ENCODE measurements at places on chromosomes 5 and 9.

- DNase-seq = no peak
Observed at GRCh38 chr5:109655841-109656240, 33.9 kb upstream of the MAN2A1 start.

- DNase-seq = no peak
Observed at GRCh38 chr5:42881416-42882117, 69.9 kb upstream of the SELENOP start.

DNA sequence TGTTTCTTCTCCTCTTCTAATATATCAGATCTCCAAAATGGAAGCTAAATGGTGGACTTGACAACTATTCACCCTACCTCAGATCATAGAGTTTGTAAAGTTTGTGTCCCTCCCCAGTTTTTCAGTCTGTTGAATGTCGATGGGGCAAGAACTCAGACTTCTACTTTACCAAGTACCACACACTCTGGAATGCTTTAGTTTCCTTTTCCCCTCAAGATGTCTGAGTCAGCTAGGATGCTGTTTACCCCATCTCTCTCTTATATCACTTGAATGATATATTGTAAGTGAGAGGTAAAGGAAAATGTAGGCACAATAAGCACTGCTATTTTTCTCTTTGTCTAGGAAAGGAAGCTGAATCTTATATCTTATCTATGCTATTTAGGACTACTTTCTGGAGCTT is 25.9 kb upstream of the TAL2 start:
- DNase-seq = no peak

- no peak for DNase-seq
Observed at GRCh38 chr5:152676196-152676595, 271.1 kb upstream of the NMUR2 start.

DNA sequence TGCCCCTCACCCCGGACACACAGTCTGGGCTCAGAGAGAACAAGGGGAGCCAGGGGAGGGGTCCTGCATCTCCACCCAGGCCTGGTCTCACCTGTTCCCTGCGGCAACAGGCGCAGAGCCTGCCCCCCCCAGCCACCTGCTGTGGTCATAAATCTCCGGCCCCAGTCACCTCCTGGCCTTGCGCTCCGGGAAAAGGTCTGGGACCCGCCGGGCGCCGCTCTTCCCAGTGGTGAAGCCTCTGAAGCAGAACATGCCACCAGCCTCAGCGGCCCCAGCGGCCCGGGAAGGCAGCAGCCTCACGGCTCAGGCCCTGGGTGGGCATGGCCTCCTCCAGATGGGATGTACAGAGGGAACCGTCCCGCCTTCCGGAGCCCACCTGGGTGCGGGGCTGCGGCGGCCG is 20.6 kb downstream of the NOTCH1 start:
- no peak for DNase-seq

DNA sequence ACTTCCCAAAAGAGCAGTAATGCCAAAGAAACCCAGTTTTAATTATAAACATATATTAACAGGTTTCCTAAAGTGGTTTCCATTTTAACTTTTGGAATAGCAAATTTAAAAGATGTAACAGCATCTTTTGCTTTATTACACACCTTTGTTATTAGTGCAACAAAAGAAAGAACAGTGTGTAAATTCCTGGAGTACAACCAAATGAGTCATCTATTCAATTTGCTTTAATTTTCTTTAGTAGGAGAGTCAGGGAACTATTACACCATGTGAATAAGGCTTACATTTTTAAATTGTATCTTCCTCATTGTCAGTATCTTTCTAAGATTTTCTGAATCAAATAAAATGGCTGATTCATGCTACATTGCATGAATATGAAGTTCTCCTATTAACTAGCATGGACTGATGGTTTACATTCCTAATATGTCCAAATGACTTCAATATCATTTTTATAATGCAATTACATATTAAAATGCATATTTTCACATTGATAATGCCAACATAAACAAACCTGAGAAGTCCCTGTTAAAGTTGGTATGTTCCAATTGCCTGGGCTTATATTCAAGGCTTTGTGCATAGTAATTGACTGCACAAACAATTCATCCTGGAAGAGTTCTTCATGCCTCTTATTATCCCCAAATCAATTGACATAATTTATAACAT is 22.5 kb downstream of the EDIL3 start:
- no peak for DNase-seq

- DNase-seq = no peak
Observed at GRCh38 chr5:141883184-141883891, 5.1 kb upstream of the PCDH1 start.

GRCh38 chr5:36530215-36530614 is 76.2 kb upstream of the SLC1A3 start:
- no peak for DNase-seq

DNA sequence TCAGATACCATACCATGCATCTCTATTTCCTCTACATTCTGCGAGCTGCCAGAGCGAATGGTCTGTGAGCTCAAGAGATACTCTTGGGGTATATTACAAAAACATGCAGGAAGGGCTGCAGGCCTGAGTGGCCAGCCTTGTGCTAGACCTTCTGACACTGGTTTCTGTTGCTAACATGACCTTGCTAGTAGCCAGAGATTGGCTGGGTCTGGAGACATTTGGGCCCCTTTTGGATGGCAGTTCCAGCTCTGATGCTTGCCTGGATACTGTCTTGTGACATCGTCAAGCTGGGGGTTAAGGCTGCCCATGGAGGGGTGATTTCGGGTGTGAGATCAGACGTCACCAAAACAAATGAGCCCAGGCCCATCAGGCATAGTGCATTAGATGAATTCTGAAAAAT is 56.1 kb upstream of the FSTL4 start:
- peak; percentile 13 for DNase-seq

- no peak for DNase-seq
Observed at GRCh38 chr5:101362067-101362466, 459.0 kb upstream of the ST8SIA4 start.

DNA sequence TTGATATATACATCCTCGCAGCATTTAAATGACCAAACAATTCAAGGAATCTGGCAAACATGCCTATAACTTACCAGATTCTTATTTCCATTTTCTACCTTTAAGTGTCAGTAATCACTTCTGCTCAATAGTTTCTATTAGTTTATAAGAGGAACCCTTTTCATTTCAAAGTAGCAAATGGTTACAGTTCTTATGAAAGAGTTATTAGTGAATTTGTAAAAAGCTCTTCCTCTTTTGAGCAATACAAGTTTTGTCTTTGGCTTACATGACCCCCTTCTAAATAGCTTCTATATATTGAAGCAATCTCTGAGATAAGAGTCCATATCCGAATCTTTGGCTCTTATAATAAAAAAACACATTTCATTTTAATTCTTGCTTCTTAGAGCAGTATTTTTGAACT is 42.0 kb downstream of the ELL2 start:
- no peak for DNase-seq

GRCh38 chr5:9661316-9662015 is 31.3 kb upstream of the TAS2R1 start:
- DNase-seq = no peak

DNA sequence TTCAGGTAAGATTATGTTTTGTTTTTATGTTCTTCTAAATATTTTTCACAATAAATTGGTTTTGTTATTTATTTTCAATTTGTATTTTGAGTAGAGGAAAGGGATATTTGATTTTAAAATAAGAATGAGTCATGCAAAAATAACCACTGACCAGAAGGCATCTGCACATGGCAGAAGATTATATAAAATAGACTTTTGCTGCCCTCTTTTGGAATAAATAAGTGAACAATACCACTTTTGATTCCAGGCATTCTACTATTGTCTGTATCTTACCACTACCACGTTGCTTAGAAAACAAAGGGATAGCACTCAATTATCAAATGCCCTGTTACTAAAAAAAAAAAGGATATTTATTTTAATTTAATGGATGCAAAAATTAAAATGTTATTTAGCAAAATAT is 227.3 kb upstream of the ITGA1 start:
- DNase-seq = no peak

- no peak for DNase-seq
Observed at GRCh38 chr5:112366987-112367386, 52.1 kb downstream of the EPB41L4A start.

GRCh38 chr5:28110781-28111180 is 1072.4 kb upstream of the CDH9 start:
- DNase-seq = no peak

GRCh38 chr9:86783884-86784283 is 163.4 kb downstream of the GAS1 start:
- no peak for DNase-seq

DNA sequence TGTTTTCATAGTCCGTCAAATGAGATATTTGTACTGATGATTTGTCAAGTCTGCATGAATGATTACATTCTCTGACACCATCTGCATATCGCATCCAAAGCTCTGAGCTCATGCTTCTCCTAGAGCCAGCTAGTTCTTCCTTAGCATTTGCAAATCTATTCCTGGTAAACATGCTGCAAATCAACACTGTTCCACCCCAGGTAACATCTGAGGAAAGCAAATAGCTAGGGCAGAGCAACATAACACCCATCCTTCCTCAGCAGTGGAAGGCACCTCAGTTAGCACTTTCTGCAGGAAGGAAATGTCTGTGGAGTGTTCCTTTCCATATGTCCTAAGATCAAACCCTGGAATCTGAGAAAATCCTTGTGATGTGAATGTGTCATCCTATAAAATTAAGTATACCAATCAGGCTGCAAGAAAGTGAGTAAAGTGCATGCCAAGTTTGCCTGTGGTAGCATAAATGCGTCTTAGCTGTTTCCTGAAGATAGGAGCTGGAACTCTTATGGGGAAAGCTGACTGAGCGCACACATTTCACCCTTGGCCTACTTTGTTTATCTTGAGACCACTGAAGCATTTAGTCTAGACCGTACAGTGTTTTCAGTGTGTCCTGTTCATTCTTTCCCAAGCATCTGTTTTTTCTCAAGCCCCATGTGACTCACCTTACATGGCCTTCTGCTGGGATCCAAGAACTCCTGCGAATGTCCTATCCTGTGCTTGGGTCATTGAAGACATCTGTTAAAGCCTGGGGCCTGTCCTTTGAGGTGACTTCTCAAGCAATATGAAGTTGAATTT is 50.9 kb upstream of the STARD4 start:
- DNase-seq = no peak

DNA sequence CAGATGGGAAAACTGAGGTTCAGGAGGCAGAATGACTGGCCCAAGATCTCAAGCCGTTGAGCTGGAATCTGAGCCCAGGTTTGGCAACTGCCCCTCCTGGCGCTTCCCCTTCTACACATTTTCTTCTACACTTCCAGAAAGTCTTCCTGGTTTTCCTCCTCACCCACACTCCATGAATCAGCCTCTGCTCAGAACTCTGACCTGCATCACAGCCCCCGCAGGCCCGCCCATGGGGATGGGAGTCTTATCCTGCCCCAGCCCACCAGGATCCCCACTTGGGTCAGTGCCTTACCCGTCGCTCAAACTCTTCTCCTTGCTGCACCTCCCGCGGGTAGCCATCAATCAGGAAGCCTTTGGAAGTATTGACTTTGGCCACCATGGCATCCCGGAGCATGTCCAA is 5.9 kb downstream of the AK1 start:
- no peak for DNase-seq

- no peak for DNase-seq
Observed at GRCh38 chr9:88889386-88889785, 101.9 kb upstream of the S1PR3 start.

GRCh38 chr5:65721050-65721719 is 724 bp downstream of the SGTB start:
- DNase-seq = no peak

GRCh38 chr5:141715346-141715905 is 33.4 kb upstream of the ARAP3 start:
- DNase-seq = no peak

- DNase-seq = no peak
Observed at GRCh38 chr9:26341545-26341944, 551.1 kb downstream of the CAAP1 start.

- no peak for DNase-seq
Observed at GRCh38 chr5:55633574-55634208, 78.4 kb downstream of the SLC38A9 start.

GRCh38 chr5:91069364-91069763 is 313.8 kb downstream of the ARRDC3 start:
- no peak for DNase-seq

DNA sequence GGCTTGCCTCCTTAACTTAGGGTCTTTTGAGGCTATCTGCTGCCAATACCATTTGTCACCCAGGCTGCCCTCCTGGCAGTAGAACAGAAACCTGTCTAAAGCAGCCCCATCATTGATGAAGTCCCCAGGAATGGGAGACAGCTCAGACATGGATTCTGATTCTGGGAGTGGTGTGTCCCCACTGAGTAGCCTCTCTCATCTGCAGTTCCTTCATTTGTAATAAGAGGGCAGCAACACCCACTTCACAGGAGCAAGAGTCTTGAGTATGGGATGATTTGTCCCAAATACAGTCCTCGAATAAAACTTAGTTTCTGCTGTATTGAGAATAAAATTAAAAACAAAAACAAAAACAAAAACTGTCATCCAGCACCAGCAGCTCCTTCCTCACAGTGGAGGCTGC is 167.6 kb downstream of the ASTN2 start:
- no peak for DNase-seq

Data from stimulated activated effector memory CD8-positive, alpha-beta T cell treated with anti-CD3 and anti-CD28 coated beads, Interleukin-12 subunit alpha, Interleukin-12 subunit beta, amount 100 ng/mL, for 72 hours (primary cell).